Renal cortex interstitium (tissue), 15 donors: ENCODE measurements at places on chromosomes 2 and 18.

GRCh38 chr2:219214786-219215185, 4.0 kb downstream of the ABCB6 start:
- no peak for DNase-seq

GRCh38 chr2:134149904-134150303, 104.0 kb upstream of the MGAT5 start:
- no peak for DNase-seq

DNA sequence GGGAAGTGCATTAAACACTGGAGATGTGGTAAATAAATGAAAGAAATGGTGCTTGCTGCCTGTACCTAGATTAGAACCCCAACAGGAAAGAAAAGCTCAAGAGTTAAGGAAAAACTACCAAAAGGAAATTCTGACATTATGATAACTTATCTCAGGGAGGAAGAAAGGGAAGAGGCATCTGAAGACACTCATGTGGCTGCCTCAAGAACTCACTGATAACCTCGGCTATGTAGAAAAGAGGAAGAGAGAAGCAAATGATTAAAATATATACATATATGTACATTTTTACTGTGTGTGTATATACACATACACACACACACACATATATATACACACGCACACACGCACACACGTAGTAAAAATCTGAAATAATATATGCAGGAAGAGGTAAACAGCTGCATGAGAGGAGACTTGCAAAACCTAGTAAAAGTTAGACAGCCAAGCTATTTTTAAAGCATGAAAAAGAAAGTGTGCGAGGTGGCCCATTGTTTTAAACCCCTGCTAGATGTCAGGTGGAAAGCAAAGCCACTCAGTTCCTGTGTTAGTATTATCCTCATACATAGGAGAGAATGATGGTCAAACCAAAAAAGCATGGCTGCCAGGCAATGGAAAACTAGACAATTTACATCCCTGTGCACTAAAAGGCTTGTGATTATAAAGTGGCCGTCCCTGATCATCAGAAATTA, 483.0 kb upstream of the NRP2 start:
- no peak for DNase-seq

DNA sequence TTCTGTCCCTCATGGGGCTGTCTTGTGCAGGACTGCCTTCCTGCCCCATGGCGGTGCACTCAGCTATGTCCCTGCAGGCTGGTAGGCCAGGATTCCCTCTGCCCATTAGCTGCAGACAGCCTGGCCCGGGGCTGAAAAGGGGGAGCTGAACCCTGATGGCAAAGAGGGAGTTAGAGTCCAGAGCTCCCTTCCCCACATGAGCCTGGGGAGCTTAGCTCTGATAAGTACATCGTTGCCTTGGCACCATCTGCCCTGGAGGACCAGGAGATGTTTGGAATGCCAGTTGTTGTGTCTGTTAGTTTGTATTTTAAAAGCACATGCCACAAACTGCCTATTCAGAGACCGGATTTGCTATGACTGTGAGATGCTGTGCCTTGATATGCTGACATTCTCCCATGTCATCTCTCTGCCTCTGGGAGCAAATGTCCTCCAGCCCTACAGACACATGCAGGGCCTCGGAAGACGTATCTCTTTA, 65.1 kb upstream of the AFF3 start:
- no peak for DNase-seq

DNA sequence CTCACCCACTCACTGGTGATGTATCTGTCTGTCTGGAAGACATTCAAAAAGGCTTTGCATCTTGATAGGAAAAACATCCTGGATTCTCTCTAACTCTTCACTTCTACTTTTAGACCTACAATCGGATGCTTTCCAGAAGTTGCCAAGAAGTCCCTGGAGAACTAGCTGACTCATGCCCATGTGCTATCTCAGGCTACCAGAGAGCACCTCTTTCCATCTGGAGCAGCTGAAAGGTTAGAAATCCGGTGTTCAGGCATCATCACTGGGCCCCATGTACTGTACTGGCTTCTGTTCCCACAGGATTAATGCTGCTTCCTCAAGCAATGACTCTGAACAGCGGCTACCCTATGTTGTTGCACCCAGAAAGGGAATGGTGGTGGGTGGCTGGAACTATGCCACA, 259.0 kb downstream of the NBAS start:
- no peak for DNase-seq

DNA sequence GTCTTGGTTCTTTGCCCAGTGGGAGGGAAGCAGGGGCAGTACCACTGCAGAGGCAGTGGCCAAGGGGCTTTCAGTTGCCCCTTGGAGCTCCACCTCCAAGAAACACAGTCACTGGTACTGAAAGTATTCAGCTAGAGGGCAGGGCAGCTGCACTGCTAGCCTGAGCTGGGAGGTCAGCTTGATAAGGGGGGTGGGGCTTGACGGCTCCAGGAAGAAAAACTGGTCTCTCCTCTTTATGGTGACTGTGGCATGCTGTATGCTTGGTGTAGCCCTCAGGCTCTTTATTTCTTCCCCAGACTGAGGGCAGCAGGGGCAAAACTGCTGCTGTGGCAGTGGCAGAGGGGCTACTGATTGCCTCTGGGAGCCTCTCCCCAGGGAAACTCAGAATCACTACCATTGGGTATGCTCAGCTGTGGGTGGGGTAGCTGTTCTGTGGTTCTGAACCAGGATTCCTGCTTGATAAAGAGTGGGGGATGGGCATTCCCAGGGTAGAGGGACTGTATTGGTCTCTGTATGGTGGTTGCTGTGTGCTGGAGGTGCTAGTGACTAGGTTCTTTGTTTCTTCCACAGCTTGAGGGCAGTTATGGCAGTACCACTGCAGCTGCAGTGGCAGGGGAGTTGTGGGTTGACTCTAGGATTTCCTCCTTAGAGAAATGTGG, 134.6 kb upstream of the SCN7A start:
- no peak for DNase-seq

DNA sequence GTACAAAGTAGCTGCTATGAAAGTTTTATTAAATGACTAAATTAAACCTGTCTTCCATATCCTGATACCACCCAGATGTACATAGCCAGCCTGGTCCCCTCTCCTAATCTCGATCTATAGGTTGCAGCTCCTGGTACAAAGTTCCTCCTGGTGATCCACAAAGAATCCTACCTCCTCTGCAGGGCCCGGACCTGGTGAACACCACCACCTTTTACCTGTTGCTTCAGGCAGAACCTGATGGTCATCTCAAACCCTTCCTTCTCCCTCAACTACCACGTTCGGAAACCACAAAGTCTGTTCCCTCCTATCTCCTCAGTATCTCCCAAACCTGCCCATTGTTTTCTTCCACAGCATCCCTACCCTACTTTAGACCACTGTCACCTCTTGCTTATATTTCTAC, 15.5 kb downstream of the FOXI3 start:
- no peak for DNase-seq

DNA sequence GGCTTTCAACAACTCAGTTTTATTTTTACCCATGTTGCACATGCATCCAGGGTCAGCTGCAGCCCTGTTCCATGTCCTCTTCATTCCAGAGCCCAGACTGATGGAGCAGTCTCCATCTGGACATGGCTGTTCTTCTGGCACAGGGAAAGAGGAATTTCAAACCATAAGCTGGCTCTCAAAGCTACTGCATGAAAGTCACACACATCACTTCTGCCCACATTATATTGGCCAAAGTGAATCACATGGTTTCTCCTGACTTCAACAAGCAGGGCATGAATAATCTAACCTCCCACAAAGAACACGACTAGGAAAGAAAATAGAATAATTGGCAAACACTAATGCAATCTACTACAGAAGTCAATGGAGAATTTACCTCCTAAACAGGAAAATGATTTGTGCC, 94.2 kb downstream of the FTCDNL1 start:
- no peak for DNase-seq

DNA sequence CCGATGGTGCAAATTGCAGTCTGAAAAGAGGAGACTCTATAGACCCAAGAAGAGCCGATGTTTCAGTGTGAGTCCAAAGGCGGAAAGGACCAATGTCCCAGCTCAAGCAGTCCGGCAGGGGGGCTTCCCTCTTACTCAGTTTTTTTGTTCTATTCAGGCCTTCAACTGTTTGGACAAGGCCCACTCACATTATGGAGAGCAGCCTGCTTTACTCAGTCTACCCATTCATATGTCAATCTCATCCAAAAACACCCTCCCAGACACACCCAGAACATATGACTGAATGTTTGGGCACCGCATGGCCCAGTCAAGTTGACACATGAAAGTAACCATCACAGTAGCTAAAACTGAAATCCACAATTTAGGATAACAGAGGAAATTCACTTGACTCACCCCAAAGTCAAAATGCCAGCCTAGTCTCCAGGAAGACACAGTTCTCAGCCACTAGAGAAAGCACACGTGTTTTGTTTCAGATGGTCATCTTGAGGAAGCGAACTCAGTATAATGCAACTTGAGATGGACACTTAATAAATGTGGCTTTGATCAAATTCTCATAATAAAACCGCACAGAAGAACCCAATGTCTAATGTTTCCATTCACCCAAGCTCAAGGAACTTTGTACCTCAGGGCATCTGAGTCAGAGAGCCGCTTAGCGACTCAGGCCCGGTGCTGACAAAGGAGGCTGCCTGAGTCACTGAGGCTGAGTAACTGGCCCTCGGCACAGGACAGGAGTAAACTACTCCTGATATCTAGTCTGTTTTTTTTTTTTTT, 2.4 kb downstream of the FHL2 start:
- no peak for DNase-seq

DNA sequence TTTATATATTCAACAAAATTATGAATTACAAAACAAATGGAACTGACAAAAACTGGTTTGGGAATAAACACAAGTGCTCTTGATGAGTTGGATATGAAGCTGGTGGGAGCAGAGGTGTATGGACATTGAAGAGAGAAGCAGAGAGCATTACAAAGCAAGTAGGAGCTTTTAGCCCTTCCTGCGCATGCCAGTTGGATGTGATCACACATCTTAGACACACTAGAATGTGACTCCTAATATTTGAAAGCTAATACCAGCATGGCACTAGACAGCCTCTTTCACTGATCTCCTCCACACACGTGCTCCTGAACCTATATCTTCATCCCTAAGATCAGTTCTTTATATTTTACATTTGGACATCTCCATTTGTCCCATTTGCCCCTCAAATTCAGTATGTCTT, 298.1 kb downstream of the MTX2 start:
- no peak for DNase-seq
